ENCODE measurements at places on chromosomes 5 and 9. TPM values are rescaled to one million over a fixed set of nuclear protein-coding genes. Genes with fewer than 3 reads are reported as not detected.

Gene MAN2A1
- 29.6 TPM for total RNA-seq

GRCh38 chr5:127912411-127912810 lies 171.2 kb upstream of the SLC12A2 start:
- no peak for DNase-seq

Gene FAM221B
- total RNA-seq, result not detected

- no peak for DNase-seq
Observed at GRCh38 chr5:135916638-135917263, 21.1 kb upstream of the IL9 start.

DNA sequence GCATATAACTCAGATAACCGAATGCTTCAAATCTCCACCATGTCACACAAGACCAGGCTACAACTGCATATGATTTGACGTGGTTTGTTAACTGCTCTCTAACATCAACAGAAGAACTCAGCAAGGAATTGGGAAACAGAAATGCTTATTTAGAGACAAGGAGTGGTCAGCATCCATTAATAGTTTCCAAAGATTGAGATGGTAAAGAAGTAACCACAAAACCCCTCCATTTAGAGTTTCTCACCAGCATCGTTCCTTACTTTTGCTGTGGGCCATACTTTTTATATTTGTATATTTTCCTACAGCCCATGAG lies 25.2 kb downstream of the DPYSL3 start:
- peak; percentile 41 for DNase-seq
